ENCODE measurements at places on chromosomes 6 and 20.
A peak's percentile ranks its signal among the peaks of the same experiment; 100 is the strongest.

DNA sequence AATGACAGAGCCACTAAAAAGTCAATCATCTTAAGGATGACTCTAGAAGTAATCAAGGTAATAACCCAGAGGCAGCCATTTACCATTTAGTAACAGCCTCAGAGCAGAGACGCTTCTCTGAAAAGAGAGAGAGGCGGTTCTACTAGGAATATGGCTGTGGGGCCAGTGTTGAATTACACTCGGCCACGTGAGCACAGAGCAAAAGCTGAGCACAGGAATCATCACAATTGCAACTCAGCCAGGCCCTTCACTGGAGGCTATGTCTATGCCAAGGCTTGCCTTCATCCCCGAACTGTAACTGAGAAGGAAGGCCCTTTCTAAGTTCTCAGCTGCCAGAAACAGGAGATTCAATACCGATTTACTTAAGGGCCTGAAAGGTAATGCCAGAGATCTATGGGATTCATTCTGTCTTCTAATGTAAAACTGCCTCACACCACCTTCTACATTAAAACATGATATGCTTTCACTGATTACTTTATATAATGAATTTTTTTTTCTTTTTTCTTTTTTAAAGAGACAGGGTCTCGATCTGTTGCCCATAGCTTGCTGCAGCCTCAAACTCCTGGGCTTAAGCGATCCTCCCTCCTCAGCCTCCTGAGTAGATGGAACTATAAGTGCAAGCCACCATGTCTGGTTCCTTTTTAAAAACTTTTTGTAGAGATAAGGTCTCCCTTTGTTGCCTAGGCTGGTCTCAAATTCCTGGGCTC lies 67.6 kb downstream of the NUDT3 start:
- no peak for DNase-seq

DNA sequence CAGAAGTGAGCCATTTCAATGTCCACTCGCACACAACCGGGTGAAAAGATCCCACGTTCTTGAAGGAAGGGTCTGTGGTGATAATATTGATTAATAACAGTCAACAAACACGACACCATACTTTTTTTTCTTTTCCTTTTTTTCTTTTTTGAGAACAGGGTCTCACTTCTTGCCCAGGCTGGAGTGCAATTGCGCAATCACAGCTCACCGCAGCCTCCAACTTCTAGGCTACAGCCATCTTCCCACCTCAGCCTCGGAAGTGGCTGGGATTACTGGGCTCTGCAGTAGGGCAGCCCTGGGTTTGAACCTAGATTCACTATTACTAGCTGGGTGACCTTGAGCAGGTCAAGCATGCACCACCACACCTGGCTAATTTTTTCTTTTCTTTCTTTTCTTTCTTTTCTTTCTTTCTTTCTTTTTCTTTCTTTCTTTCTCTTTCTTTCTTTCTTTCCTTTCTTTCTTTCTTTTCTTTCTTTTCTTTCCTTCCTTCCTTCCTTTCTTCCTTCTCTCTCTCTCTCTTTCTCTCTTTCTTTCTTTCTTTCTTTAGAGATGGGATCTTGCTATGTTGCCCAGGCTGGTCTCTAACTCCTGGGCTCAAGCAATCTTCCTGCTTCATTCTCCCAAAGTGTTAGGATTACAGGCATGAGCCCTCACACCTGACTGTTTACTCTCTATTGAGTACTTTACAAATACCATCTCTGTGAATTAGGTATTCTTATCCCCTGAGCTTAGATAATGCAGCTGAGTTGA lies 123.9 kb downstream of the SNX5 start:
- DNase-seq, result no peak

GRCh38 chr6:71383476-71383875 lies 94.9 kb downstream of the OGFRL1 start:
- no peak for DNase-seq

DNA sequence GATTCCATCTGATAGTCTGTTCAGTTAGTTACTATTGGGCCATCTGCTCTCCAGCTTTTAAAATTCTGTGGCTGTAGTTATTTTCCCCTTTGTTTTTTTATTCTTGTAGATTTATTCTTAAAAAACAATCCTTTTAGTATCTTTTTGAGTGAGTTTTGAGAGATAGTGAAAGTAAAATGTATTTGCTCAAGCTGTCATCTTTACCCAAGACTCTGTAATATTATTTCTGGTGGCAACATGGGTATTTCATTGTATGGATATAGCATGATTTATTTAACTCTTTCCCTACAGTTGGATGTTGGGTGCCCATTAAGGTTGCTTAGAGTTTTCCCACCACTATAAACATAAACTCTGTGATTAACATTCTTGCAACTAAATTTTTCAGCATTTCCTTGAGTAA lies 24.6 kb downstream of the STK4 start:
- DNase-seq, result no peak

- no peak for DNase-seq
These were observed 4.3 kb upstream of the RPP21 start for GRCh38 chr6:30340589-30341054.

GRCh38 chr6:79672631-79673111 lies 41.5 kb downstream of the SH3BGRL2 start:
- no peak for DNase-seq

DNA sequence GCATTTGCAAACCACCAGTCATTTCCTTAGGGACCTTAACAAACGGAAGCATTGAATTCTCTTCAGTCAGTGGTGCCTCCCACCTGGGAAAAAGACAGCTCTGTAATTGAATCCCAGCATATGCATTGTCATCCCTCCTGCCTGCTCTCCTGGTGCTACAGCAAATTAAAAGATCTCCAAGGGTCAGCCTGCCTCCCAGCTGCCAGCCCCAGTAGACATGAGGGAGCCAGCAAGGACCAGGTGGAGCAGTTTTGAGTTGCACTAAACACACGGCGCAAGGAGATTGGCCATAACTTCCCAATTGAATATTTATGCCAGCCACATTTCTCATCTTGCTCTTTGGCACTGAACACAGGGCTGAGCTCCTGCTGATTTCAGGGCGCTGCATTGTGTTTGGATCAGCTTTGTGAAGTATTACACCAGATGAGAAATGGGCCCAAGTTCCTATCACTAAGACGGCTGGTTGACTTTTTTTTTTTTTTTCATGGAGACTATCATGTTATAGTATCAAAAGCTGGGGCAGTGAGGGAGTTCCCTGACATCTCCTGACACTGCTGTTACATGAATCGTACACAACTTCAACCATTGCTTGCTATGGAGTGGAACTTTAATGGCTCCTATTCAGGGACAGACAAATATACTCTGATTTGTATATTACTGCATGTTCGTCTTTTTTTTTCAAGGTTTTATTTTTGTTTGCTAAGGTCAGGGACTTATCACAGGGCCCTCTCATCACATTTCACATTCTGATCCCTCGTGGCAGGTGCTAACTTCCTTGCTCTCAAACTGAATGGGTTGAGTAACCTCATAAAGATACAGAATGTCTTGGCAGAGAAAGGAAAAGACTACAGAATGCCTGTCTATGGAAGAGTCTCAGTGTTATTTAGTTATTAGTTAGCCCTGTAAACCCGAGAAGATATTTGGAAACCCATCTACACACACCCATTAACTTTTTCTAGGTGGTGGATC lies 191.1 kb downstream of the EYA4 start:
- no peak for DNase-seq

- no peak for DNase-seq
These were observed 7.0 kb downstream of the TAGAP start for GRCh38 chr6:159037756-159038290.

GRCh38 chr6:100620085-100620840 lies 155.5 kb upstream of the SIM1 start:
- DNase-seq, result no peak

GRCh38 chr6:80339421-80339820 lies 232.9 kb downstream of the BCKDHB start:
- no peak for DNase-seq

DNA sequence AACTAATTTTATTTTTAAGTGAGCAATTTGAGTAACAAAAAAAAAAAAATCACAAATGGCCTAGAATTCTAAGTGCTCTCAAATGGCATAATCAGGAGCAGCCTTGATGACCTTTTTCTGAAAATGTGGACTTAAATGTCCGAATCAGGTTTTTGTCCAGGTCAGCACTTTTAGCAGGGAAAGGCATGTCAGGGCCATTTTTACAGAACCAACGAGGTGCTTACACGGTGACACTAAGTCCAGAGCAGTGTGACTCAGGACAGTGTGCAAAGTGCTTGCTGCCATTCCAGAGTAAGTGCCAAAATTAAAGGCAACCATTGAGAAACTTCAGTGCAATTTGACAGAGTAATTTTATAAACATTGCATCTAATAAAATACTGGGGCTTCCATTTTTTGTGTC lies 127.8 kb downstream of the KIF16B start:
- no peak for DNase-seq

- peak; percentile 66 for DNase-seq
These were observed 96.8 kb upstream of the NFATC2 start for GRCh38 chr20:51639206-51639832.

DNA sequence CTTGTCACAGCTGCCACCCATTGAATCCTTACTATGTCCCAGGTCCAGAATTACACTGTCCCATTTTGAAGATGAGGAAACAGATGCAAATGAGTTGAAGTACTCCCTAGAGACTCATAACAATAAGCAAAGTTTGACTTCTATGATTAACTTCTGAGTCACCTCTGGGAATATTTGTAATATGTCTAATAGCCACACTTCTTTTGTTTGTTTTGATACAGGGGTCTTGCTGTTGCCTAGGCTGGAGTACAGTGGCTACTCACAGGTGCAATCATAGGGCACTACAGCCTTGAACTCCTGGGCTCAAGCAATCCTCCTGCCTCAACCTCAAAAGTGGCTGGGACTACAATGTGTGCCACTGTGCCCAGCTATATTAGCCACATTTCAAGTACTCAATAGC lies 11.4 kb upstream of the SOX12 start:
- DNase-seq, result no peak

GRCh38 chr20:53739799-53740785 lies 146.5 kb upstream of the ZNF217 start:
- DNase-seq, result no peak

DNA sequence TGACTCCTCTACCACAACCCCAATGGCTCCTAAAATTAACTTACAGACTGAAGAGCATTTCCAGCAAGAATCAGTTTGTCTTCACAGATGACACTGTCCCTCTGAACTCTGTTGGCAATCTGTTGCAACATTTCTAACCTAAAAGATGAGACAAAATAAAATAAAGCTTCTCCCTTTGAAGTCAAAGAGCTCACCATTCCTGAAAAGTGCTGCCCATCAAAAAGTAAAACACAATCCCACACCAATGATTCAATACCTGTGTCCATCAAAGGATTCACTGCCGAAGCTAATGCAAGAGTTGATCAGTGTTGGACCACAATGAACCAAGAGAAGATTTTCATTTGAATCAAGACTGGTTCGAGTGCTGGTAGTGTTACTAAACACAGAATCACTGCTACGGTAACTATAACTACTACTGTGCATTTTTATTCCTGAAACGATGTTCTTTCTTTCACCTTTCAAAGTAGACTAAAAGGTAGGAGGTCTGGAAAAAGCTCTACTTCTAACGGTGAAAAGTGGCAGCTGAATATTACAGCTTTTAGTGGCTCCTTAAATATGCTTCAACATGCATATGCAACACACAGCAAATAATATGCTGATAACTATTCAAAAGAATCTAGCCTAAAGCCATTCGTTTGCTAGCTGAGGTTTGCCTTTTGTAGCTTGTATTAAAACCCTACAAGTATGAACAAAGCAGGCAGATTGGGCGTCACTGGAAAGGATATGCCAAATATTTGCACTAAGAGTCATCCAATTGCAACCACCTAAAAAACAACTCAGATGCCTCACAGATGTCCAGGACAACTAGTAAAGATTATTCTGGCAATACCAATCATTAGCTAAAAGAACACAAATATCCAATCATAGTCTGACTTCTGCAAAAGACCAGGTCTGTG lies at the start of gene DST:
TSS of gene DST (minus strand) at position 524 of the 896 bp plus-strand sequence.
- DNase-seq, result no peak

GRCh38 chr20:15609921-15610320 lies 963.3 kb downstream of the KIF16B start:
- DNase-seq, result no peak

GRCh38 chr6:2209226-2209809 lies 36.1 kb downstream of the GMDS start:
- peak; percentile 19 for DNase-seq

DNA sequence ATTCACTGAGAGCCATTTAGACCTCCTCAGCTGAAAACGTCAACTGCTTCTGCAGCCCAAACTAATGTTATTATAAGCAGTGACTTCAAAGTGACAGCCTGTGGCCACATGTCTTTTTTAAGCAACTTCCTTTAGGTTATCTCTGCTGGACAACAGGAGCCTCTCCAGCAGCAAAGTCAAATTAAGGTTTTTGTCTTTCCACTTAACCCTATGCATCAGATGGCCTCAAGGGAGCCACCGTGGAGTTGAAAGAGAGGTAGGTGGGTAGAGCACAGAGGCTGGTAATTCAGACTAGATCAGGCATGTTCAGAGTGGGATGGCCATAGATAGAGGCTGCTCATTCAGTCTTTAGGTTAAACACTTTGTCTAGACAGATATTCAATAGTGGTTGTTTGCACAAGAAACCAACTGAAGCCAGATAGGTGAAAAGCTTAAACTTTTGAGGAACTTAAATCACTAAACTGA lies 300.6 kb upstream of the ECI2 start:
- DNase-seq, result no peak

- DNase-seq, result no peak
These were observed 34.7 kb downstream of the SLC35B3 start for GRCh38 chr6:8400663-8401062.

GRCh38 chr6:144515761-144516160 lies 230.6 kb downstream of the UTRN start:
- DNase-seq, result no peak

- DNase-seq, result peak; percentile 71
These were observed 56.5 kb downstream of the CD40 start for GRCh38 chr20:46174469-46175126.
